ENCODE measurements at places on chromosomes 5 and 9. TPM values are rescaled to one million over a fixed set of nuclear protein-coding genes. Genes with fewer than 3 reads are reported as not detected.

- no peak overlapping the region for H3K4me3 ChIP-seq
- no peaks in the 10 kb centered on the region for H3K27me3 ChIP-seq
- peaks cover 35% of the 10 kb centered on the region for H3K4me1 ChIP-seq
- peak; percentile 65 for DNase-seq
- H3K27ac ChIP-seq: peak overlapping the region; percentile 40
- H3K36me3 ChIP-seq: no peaks in the 10 kb centered on the region
Observed at GRCh38 chr5:54087436-54087835, 222.9 kb downstream of the ARL15 start.

Gene GABBR2
- polyA plus RNA-seq: 7.5 TPM

GRCh38 chr5:159104759-159105144 lies 5.0 kb upstream of the EBF1 start:
- no peak overlapping the region for H3K4me3 ChIP-seq
- no peak overlapping the region for H3K27ac ChIP-seq
- H3K4me1 ChIP-seq: peaks cover 14% of the 10 kb centered on the region
- DNase-seq: no peak

Gene ANKRD34B
- not detected for polyA plus RNA-seq

Gene GKAP1
- 0.13 TPM for polyA plus RNA-seq

Gene SNCAIP
- polyA plus RNA-seq: 1.5 TPM

DNA sequence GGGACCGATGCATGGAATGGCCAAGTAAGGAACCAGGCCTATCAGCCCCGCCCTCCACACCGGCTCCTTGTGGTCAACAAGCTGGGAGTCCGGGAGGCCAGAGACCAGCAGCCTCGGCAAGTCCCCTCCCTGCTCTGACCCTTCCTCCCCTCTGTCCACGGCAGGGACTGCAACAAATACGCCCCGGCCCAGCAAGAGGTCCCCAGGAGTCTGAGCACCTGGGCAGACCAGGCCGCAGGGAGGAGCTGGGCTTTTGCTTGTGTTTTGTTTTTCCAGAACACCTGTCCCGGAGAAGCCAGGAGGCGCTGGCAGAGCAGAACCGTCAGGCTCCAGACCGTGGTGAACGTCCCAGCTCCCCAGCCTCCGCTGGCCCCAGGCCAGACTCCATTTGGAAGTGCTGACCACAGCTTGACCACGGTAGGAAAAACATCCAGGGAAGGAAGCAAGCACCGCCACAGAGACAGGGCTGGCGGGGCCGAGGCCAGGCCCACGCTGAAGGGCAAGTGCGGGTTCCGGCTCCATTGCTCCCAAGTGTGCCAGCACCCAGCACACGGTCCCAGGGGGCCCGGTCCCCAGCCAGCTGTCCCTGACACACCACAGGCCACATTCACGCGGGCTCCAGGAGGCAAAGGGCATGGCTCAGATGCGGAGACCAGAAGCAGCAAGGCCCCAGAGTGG lies 56.7 kb downstream of the VAV2 start:
- no peak for DNase-seq
- H3K27ac ChIP-seq: no peak overlapping the region

GRCh38 chr9:33840381-33840780 lies 23.4 kb downstream of the UBE2R2 start:
- H3K4me3 ChIP-seq: no peak overlapping the region
- no peaks in the 10 kb centered on the region for H3K36me3 ChIP-seq
- no peaks in the 10 kb centered on the region for H3K27me3 ChIP-seq

GRCh38 chr9:133956520-133957076 lies 35.5 kb downstream of the VAV2 start:
- H3K4me3 ChIP-seq: 0 out of 2 replicates have a peak overlapping the region, but pooled peaks have one; percentile 34
- no peak overlapping the region for H3K27ac ChIP-seq
- H3K4me1 ChIP-seq: peaks cover 14% of the 10 kb centered on the region
- H3K36me3 ChIP-seq: no peaks in the 10 kb centered on the region
- no peaks in the 10 kb centered on the region for H3K27me3 ChIP-seq
- peak; percentile 49 for DNase-seq

GRCh38 chr9:27377811-27378456 lies 81.0 kb upstream of the EQTN start:
- no peaks in the 10 kb centered on the region for H3K4me1 ChIP-seq
- no peak for DNase-seq
- H3K27ac ChIP-seq: no peak overlapping the region
- peaks cover 4% of the 10 kb centered on the region for H3K27me3 ChIP-seq

GRCh38 chr5:87940775-87941174 lies 327.9 kb downstream of the TMEM161B start:
- H3K27ac ChIP-seq: no peak overlapping the region
- DNase-seq: no peak
- no peak overlapping the region for H3K4me3 ChIP-seq
- no peaks in the 10 kb centered on the region for H3K4me1 ChIP-seq
- no peaks in the 10 kb centered on the region for H3K36me3 ChIP-seq

- DNase-seq: no peak
- H3K4me1 ChIP-seq: no peaks in the 10 kb centered on the region
- H3K36me3 ChIP-seq: peaks cover 23% of the 10 kb centered on the region
- no peak overlapping the region for H3K27ac ChIP-seq
- H3K4me3 ChIP-seq: no peak overlapping the region
- H3K27me3 ChIP-seq: no peaks in the 10 kb centered on the region
Observed at GRCh38 chr5:17276445-17276844, 59.0 kb downstream of the BASP1 start.

GRCh38 chr5:64330728-64331231 lies 165.1 kb downstream of the RNF180 start:
- H3K27me3 ChIP-seq: no peaks in the 10 kb centered on the region
- no peak overlapping the region for H3K4me3 ChIP-seq
- no peaks in the 10 kb centered on the region for H3K4me1 ChIP-seq

Gene CDKN2A
- polyA plus RNA-seq: 42.2 TPM
